Urinary bladder (tissue), 4 donors: ENCODE measurements at places on chromosomes 3 and 15.

DNA sequence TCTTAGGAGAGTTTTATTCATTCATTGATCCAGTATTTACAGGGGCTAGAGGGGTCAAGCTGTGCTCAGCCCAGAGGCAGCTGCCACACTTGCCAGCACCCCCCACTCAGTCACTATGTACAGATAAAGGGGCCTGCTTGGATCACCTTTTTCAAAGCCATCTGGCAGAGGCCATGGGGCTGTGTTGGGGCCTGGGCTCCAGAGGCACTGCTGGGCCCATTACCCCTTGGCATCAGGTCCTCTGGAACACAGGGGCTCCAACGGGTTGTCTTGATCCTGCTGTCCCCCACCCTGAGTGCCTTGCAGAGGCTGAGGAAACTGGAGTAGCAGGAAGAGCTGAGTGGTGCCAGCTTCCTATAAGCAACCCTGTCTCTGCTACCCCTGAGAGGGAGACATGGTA lies 43.9 kb downstream of the SEMA3G start:
- no peak for DNase-seq

DNA sequence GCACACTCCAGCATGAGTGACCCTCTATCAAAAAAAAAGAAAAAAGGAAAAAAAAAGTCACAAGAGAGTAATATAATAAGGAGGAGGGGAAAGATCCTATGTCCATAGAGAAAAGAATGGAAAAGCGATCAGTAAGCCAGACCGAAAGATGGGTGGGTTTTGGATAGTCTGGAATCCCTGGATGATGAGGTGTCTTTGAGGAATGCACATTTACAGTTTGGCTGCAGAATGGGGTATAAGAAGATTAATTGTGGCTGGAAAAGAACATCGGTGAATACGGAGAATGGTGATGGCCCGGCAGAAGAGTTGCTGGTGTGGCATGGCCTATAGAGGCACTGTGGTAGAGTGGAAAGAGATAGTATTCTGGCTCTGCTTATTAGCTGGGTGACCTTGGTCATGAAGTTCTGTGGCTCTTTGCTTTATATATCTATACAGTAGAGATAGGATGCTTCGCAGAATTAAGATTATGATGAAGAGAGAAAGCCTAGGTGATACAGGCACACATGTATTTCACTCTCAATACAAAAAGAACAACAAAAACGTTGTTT lies 187.9 kb downstream of the AKAP13 start:
- no peak for DNase-seq

- DNase-seq: no peak
These were observed 24.3 kb downstream of the PGPEP1L start for GRCh38 chr15:98983334-98983733.

DNA sequence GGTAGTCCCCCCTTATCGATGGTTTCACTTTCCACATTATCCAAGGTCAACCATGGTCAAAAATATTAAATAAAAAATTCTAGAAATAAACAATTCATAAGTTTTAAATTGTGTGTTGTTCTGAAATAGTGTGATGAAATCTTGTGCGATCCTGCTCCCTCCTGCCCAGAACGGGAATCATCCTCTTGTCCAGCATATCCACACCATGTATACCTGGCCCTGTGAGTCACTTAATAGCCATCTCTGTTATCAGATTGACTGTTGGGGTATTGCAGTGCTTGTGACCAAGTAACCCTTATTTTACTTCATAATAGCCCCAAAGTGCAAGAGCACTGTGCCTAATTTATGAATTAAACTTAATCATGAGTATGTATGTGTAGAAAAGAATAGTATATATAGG lies 19.1 kb downstream of the FAM81A start:
- DNase-seq: no peak

GRCh38 chr3:159538507-159538906 lies 450.1 kb upstream of the IL12A start:
- DNase-seq: no peak

GRCh38 chr15:83276661-83277060 lies 7.8 kb downstream of the BNC1 start:
- no peak for DNase-seq

DNA sequence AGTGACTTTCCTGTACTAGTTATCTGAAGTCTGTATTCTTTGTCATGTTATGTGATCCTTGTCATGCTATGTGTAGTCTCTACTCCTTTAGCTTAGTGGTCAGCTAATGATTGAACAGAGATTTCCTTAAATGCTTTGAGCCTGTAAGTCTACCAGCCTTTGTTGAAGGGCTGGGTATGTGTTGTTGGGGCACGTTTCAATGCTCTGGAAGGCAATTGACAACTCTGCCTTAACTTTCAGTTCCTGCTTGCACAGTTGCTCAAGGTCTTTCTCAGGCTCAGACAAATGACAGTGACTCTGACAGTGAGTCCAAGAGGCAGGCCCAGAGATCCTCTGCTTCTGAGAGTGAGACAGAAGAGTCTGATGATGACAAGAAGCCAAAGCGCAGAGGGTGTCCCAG lies 89.3 kb downstream of the CHD2 start:
- DNase-seq: no peak
